Left hindlimb (tissue), 1 donor: ENCODE measurements at places on chromosomes 6 and 20.

DNA sequence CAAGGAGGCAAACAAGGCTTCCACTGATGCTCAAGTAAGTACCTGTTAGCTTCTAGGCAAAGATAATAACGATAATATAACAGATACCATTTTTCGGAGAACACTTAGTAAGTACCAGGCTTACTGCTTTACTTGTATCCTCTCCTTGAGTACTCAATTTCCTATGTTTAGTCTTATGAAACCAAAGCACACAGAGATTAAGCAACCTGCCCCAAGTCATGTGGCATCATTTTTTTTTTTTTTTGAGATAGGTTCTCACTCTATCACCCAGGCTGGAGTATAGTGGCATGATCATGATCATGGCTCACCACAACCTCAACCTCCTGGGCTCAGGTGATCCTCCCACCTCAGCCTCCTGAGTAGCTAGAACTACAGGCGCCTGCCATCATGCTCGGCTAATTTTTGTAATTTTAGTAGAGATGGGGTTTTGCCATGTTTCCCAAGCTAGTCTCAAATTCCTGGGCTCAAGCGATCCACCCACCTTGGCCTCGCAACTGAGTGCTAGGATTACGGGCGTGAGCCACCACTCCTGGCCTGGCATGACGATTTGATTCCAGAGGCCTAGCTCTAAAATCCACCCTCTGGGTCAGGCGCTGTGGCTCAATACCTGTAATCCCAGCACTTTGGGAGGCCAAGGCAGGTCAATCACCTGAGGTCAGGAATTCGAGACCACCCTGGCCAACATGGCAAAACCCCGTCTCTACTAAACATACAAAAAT, 14.0 kb downstream of the SPAG4 start:
- no peak for DNase-seq

- no peak for DNase-seq
Observed at GRCh38 chr20:64283646-64284045, 28.1 kb downstream of the PCMTD2 start.

- DNase-seq = no peak
Observed at GRCh38 chr6:73985891-73986290, 289.9 kb downstream of the CD109 start.

DNA sequence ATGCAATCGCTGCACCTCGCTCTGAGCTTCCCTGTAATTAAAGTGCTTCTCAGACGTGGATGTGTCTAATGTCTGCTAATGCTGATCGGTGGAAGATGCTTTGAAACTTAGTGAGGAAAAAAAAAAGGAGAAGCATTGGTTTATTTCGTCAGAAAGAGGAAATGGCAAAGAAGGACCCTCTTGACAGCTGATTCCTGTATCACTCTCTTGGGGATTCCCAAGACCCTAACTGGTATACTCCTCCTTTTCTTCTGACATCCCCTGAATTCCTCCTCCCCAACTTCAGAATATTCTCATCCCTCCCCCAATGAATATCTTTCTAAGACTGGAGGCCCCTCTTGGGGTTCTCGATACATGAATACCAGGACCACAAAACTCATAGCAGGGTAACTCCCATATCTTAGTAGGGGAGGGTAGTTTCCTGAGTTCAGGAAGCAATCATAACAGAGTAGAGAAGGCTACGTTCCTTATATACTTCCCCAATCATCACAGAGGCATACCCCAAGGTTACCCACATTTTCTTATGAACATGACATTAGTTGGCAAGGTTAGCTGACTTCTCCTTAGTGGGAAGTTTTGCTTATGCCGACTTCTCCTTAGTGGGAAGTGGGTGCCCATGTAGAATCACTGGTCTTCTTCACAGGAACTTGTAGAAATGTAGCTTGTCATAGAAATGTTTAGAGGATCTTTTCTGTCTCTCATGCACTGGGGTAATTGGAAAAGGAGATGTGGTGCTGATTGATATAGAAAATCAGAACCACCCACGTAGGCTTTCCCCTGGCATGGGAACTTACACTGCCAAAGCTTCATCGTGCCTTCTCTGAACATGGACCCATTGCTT, 63.8 kb upstream of the ATXN1 start:
- DNase-seq = no peak

DNA sequence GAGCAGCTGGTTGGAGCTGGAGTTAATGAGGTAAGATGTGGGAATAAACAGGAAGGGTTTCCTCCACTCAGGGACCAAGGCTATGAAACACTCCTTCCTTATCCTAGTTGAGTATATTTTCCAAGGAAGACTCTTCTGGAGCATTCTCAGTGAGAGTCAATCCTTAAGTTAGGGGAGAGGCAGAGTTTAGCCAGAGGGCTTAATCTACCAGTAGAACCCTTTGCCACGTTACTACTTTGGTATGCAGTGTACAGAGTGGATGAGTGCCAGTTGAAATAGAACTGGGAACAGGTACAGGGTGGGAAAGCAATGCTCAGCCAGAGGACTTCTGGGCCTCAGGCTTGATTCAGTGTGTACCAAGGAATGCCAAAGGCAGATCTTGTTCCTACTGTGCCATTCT, 114.3 kb downstream of the UBE3D start:
- no peak for DNase-seq

DNA sequence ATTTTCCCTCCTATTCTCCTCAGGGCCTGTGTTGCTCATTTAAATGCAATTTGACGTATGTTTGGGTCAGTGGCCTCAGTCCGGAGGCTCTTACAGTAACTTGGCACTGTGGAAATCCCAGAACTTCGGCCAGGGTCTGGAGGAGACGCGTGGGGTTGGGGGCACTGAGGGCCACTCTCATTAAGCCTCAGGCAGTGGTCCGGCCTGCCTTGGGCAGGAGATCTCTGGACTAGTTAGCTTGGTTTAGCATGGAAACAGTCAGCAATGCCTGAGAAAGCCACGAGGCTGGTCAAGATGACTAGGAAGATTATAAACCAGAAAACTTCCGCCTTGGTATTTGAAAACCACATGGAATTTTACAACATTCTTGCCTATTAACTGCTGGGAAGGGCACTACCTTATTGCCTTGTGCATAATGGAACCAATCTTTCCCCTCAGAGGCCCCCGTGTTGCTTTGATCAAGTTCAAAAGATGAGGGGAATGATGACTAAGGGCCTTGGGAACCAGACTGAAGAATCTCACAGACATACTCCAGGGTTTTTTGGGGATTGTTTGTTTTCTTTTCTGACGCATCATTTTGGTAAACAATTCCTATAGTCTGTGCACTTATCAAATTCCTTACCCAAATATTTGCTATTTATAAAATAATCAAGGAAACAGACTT, 206.0 kb upstream of the PREP start:
- DNase-seq = no peak

DNA sequence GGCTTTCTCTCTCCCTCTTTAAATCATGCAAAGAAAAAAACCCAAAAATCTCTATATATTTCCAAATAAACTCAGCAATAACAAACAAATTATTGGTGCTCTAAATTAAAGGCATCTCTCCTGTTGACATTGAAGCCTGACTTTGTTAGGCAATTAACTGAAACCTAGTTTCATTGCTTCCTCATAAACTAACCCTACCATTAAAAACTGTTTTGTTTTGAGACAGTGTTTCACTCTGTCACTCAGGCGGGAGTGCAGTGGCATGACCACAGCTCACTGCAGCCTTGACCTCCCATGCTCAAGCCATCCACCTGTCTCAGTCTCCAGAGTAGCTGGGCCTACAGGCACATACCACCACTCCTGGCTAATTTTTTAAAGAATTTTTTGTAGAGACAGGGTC, 34.9 kb downstream of the PIGU start:
- no peak for DNase-seq

- DNase-seq = no peak
Observed at GRCh38 chr20:62707921-62708521, 615 bp upstream of the NTSR1 start.

DNA sequence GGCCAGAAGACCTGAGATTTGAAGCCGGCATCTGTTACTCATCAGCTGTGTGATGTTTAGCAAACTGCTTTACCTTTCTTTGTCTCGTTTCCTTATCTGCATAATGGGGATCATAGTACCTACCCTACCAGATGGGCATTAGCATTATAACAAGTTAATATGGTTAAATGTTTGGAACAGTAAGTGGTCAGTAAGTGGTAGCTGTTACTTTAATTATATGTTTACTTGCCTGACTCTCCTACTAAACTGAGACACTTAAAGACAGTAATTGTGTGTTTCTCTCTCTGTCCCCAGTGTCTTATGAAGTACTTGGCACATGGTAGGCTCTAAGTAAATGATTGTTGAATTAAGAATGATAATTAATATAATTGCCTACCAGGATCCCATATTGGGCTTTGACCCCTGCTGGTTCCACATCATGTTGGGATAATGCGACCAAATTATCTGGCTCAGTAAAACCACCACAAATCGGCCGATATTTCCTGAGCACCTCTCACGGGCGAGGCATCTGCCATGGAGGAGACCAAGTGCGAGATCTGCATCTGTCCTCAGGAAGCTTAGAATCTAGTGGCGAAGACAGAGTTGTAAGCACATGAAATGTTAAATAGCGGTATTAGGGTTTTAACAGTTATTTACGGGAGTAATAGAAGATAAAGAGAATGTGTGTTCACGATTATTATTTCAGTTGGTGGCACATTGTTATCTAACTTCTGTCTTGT, 31.4 kb downstream of the PTK7 start:
- DNase-seq = no peak

GRCh38 chr6:35518566-35519312, 6.0 kb upstream of the TULP1 start:
- DNase-seq = no peak

GRCh38 chr6:111925296-111925695, 52.0 kb upstream of the FYN start:
- DNase-seq = no peak

DNA sequence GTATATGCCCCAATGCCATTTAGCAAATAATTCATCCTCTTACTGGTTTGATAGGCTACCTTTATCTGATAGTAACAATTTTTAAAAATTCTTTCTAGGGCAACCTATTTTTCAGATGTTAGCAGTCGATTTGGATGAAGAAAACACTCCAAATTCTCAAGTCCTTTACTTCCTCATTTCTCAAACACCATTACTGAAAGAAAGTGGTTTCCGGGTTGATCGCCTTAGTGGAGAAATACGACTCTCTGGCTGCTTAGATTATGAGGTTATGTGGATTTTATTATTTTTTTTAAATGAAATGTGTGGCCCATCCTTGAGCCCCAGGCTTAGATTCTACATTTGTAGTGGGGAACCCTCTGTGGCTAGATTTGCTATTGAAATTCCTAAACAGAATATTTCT, 26.3 kb downstream of the CDH26 start:
- no peak for DNase-seq

DNA sequence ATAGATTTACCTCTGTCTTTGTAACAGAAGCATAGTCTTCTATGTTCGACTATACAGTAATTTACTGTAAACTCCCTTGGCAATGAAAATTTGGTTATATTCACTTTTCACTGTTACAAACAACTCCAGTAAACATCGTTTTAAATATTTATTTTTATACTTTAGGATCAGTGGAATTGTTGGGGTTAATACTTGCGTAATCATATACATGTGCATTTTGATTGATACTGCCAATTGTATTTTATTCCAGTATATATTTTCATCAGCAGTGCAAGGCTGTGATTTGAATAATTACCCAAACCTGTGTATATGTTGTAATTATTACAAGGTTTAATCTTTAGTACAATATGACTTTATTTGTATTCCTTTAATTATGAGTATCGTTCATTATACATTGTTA, 255.7 kb downstream of the ARID1B start:
- DNase-seq = no peak

DNA sequence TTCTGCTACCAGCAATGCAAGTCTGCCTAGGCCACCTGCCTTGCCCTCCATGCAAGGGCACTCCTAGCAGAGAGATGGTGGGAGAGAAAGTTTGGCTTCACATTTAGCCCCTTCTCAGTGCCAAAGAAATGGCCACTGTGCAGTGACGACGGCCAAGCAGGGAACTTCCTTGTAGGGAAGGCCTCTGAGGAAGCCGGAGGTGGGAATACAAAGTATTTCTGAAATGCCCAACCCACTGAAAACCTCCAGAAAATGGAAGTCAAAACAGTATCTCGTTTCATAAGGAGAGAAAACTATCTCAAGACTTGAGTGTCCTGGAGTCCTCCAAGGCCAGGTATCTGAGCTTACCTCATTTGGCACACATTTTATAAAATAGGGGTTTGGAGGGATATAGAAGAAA, 42.7 kb downstream of the JAG1 start:
- no peak for DNase-seq

- no peak for DNase-seq
Observed at GRCh38 chr6:100463630-100464161, 1.0 kb downstream of the SIM1 start.

GRCh38 chr20:45727044-45727443, 4.9 kb downstream of the SPINT4 start:
- no peak for DNase-seq

DNA sequence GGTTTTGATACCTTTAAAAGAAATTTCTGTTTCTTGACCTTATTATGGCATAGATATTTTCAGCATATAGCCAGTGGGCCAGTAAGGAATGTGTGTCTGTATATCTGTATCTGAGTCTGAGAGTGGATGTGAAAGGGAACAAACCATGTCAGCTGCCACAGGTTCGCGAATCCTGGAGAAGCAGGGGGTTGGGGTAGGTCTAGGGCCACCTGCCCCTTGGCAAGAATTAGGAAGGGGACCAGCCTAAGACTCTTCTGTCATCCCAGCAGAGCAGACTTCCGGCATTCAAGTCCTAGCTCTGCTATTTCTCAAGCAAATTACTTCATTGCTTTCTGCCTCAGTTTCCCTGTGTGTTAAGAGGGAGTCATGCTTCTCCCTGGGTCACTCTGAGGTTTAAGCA, 180.3 kb upstream of the SNX9 start:
- DNase-seq = peak; percentile 6

GRCh38 chr6:28541996-28542395, 16.3 kb downstream of the GPX5 start:
- DNase-seq = no peak

- no peak for DNase-seq
Observed at GRCh38 chr6:122151066-122151465, 248.4 kb upstream of the HSF2 start.

- peak; percentile 70 for DNase-seq
Observed at GRCh38 chr6:111721753-111722154, 116.1 kb upstream of the TRAF3IP2 start.

DNA sequence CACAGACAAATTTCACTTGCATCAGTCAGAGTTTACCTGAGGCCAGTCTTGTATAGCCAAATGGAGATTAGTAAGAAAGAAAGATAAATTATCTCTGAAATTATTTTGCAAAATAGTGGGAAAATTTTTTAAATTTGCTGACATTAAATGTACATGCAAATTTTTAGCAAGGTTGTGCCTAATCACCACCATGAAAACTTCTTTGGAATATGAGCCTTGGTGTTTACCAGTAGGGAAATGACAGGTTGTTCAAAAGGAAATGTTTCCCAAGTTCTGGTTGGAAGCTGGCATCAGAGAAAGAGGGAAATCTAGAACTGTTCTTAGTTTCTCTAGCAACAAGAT, 34.4 kb upstream of the LOC128125822 start:
- no peak for DNase-seq

GRCh38 chr6:25916330-25916729, 14.2 kb downstream of the SLC17A2 start:
- DNase-seq = no peak
